ENCODE measurements at places on chromosomes 12 and 14.
A peak's percentile ranks its signal among the peaks of the same experiment; 100 is the strongest.

GRCh38 chr14:75254901-75255584, 23.6 kb upstream of the FOS start:
- no peak for DNase-seq

DNA sequence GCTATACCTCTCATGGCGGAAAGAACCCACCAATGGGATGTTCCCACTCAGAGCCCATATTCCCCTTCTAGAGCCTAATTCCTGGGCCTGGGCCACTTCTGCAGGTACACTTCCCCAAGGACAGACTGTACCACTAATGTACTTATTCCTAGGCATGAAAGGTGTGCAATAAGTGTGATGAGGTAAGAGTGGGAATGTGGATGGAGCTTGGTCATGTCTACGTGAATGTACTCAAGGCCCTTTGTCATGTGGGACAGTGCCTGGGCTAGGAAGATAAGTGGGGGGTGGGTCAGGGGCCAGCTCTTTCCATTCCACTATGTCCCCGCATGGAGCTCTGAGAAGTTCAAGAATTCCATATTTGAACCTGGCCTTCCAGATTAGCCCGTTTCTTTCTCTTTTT, 63.4 kb upstream of the FUT8 start:
- DNase-seq = no peak

DNA sequence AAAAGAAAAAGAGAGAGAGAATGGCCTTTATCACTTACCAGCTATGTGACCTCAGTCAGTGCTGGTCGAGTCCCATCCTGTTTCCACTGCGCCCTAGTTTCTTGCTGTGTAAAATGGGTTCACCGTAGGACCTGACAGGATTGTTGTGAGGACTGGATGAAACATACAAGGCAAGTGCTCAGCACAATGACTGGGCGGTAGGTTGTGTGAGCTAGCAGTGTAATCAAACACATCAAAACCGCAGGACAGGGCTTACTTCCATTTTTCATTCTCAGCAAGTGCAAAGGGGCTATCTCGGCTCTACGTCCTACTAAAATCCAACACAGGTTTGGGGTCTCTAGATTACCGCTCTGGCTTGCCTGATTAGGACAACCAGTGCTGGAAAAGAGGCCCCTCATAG, 36.4 kb upstream of the ATXN2 start:
- no peak for DNase-seq

DNA sequence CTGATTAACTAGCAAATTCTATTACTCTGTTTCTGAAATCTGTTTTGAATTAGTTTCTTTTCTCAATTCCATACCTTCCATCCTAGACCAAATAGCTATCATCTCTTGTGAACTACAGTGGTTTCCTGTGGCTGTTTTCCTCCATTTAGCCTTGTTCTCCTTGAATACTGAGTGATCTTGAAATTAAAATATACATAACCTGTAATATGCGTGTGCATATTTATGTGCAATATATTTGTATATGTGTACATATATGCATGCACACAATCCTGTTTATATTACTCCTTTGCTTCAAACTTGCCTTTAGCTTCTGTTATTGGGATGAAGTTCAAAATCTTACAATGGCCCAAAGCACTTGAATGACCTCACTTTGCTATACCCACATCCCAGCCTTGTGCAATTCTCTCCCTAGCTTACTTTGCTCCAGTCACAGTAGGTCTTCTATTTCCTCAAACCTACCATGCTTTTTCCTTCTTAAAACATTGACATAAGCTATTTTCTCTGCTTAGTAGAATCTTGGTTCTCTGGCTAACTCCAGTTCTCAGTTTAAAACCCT, 99.5 kb downstream of the OTOGL start:
- no peak for DNase-seq

GRCh38 chr14:60331201-60332045, 82.4 kb downstream of the PPM1A start:
- peak; percentile 57 for DNase-seq

GRCh38 chr12:112420740-112421139, 2.0 kb downstream of the PTPN11 start:
- no peak for DNase-seq

GRCh38 chr12:107309020-107309419, 215.7 kb upstream of the CRY1 start:
- DNase-seq = no peak

GRCh38 chr12:62194616-62195015, 65.6 kb upstream of the USP15 start:
- DNase-seq = no peak

- no peak for DNase-seq
Observed at GRCh38 chr12:127857661-127858060, 409.3 kb upstream of the TMEM132C start.

DNA sequence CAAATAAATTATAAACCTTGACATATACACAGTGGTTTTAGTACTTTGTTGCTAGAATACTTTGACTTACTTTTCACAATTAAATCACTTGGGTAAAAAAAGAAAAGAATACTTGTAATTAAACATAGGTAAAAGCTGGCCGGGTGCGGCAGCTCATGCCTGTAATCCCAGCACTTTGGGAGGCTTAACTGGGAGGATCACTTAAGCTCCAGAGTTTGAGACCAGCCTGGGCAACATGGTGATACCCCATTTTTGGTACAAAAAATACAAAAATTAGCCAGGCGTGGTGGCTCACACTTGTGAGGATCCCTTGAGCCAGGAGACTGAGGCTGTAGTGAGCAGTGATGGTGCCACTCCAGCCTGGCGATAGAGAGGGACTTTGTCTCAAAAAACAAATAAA, 7.8 kb downstream of the STX2 start:
- DNase-seq = no peak

- DNase-seq = no peak
Observed at GRCh38 chr14:89767131-89767530, 187.4 kb downstream of the EFCAB11 start.

GRCh38 chr12:110074089-110074488, 25.8 kb upstream of the C12orf76 start:
- DNase-seq = no peak

- no peak for DNase-seq
Observed at GRCh38 chr12:95529693-95530225, 21.5 kb downstream of the USP44 start.

- DNase-seq = peak; percentile 57
Observed at GRCh38 chr14:105019861-105020814, 745 bp downstream of the CDCA4 start.

DNA sequence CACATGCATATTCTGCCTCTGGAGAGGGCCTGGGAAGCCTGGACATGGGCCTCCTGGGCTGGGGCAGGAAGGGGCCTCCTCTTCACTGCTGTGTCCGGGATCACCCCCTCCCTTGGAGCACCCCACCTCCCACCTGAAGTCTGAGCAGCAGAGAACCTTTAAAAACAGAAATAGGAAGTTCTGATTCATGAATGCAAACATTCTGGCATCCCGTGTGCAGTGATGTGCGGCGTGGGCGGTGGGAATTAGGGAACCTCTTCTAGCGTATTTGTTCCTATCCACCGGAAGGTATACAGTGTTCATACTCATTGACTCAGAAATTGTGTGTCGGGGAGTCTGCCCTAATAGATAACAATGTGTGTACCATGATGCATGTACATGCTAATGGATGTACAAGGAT, 46.2 kb downstream of the C14orf132 start:
- no peak for DNase-seq

DNA sequence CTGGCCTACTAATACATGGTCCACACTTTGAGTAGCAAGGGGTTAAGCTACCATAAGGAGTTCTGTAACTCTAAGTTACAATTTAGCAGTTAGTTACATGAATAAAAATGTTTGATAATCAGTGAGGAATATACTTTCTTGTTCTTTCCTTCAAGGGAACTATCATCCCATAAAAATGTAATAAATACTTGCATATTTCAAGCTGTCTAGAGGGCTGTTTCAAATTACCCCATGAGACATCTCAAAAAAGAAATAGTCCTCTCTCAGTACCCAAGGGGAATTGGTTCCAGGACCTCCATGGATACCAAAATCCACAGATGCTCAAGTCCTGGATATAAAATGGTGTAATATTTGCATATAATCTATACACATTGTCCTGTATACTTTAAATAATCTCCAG, 48.7 kb upstream of the GNG2 start:
- DNase-seq = no peak

DNA sequence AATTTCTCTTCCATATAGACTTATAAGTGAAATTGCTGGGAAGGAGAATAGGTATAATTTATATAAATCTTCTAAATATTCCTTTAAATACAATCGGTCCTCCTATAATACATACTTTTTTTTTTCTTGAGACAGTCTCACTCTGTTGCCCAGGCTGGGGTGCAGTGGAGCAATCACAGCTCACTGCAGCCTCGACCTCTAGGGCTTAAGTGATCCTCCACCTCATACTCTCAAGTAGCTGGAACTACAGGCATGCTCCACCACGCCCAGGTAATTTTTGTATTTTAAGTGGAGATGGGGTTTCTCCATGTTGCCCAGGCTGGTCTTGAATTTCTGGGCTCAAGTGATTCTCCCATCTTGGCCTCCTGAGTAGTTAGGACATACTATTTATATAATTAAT, 29.7 kb upstream of the NPFF start:
- DNase-seq = no peak

DNA sequence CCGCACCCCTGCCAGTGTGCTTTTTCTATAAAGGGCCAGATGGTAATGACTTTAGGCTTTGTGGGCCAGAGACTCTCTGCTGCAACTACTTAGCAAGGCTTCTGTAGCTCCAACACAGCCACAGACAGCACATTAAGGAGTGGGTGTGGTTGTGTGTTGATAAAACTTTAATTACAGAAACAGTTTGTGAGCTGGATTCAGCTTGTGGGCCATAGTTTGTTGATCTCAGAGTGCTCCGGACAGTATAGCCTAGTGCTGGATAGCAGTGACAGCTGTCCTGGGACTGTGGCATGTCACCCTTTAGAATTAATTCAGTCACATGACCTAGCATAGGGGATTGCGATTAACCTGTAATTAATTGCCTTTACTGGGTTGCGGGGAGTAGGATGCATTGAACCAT, 109.7 kb downstream of the ZNF664 start:
- no peak for DNase-seq

DNA sequence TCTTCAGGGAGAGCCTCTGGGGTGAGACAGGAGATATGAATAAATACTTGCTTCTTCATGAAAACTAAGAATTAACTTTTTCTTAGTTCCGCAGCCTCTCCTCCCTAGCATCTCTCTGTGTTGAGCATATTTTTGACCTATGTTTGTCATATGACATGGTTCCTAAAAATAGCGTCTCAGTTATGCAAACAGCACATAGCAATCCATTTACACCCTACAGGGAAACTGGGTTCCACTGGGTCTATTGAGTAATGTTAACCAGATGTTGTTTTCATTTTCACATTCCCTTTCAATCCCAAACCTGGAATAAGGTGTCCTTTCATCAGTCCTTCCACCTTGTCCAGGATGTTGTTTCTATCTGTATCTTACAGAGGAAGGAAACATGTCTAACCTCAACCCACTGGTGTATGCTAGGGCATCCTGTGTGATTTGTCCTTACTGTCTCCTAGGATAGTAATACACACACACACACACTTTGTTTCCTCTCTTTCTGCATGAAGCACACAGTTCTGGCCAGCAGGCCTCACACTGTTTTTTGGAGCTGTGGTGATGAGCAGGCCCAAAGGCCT, 1543.5 kb downstream of the AACS start:
- DNase-seq = no peak

DNA sequence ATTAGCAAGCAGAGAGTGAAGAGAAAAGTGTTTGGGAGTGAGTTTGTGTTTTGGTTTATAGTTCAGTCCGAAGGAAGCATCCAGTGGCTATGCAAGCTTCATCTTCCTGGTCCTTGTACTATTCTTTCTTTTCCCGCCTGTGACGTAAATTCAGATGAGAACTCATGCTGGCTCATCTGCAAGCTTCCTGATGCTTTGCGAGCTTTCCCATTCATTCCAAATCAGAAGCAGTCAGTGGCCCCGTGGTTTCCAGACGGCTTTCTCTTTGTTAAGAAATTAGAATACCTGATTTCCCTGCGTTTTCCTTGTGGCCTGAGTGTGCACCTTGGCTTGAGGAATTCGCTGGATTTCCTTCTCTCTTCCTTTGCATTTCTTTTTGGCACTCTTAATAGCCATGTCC, 89.5 kb downstream of the TESC start:
- DNase-seq = no peak

GRCh38 chr14:88248606-88249005, 74.5 kb downstream of the KCNK10 start:
- no peak for DNase-seq

GRCh38 chr12:51311389-51311788, 12.6 kb downstream of the BIN2 start:
- DNase-seq = no peak

DNA sequence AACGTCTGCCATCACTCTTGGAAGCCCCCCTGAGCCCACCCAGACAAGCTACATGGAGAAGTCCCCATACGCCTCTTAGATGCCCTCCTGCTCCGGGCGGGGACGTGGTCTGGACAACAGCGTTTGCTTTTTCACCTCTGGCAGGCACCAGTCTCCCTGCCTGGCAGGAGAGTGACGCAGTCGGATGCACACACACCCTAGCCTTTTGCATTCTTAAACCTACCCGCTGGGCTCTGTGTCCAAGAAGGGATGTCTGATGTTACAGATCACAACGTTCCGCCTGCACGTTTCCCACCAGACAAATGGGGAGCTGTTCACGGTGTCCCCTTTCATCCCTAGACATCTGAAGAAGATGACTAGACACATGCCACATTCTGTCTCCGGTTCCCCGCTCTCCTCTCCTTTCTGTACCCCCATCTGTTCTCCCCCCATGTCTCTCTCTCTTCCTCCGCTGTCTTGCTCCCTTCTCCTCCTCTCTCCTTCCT, 100.2 kb downstream of the RIMBP2 start:
- no peak for DNase-seq

GRCh38 chr14:74934476-74935359, 11.7 kb upstream of the RPS6KL1 start:
- no peak for DNase-seq

DNA sequence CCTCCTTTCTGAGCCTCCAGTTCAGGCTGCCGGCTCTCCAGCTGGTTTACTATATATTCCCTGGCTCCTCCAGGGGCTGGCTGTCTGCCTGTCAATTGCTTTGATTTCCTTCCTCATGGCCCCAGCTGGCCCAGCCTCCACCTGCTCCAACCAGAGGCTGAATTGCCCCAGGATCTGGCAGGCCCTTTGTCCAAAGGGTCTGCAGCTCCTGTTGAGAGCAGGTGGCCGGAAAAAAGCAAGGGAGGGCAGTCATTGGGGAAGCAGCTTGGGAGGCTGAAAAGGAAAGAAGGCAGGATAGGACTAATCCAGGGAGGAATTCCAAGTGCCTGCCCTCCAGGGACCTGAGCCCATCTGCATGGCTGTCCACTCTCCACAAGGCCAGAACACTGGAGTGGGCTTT, 25.3 kb downstream of the PAH start:
- no peak for DNase-seq

GRCh38 chr12:65529106-65529505, 250.6 kb downstream of the MSRB3 start:
- DNase-seq = no peak
